ENCODE measurements at places on chromosomes 2 and 18. TPM values are rescaled to one million over a fixed set of nuclear protein-coding genes. Genes with fewer than 3 reads are reported as not detected.
A peak's percentile ranks its signal among the peaks of the same experiment; 100 is the strongest.

The ABHD3 gene
- 56.1 TPM for total RNA-seq

DNA sequence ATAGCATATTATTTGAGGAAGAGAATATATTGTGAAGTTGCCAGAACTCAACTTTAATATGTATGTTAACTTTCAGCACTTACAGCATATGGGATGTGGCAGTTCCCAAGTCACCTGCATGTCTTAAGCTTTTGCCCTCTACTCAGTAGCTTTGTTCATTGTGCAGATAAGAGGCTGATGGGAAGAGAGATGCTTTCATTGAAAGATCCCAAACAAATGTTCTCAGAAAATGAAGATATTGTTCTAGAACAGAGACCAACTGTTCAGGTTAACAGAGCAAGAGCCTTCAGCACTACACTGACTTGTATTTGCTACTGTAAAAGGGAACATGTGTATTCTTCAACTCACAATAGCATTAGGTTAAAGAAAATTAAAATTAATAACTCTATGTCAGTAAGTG lies 28.1 kb downstream of the GAREM1 start:
- DNase-seq, result no peak

The LRATD1 gene
- total RNA-seq, result not detected

The SH2D6 gene
- total RNA-seq, result 1.0 TPM

- no peak for DNase-seq
Measured at GRCh38 chr18:13313006-13313686, 94.6 kb downstream of the LDLRAD4 start.

DNA sequence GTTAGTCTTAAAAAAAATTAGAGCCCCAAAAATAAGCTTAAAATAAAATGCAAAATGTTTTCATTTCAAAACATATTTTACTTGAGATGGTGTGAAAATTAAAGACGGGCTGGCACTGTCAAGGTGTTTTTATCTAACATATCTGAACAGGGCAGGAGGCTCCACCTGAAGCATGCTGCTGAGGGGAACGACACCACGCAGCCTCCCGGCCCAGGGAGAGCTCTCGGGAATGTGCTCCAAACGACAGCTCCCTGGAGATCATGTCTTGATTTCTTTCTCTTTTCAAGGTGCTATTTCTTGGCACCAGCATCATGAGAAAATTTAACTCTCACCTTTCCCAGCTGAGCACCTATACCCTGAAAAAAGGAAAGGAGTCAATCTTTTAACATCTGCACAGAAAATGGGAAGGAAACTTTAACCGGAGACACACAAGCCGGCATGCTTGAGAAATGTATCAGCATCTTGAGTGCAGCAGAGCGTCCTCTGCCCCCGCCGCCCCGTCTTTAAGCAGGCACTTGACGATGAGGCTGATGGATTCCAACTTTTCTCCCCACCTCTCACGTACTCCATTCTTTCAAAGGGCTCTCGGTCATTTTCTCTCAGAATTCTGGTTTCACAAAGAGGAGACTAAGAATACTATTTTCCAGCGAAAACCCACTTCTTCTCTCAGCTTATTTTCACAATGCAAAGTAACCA lies 56.6 kb downstream of the EIPR1 start:
- DNase-seq, result no peak

The FBXO48 gene
- total RNA-seq, result 0.43 TPM

DNA sequence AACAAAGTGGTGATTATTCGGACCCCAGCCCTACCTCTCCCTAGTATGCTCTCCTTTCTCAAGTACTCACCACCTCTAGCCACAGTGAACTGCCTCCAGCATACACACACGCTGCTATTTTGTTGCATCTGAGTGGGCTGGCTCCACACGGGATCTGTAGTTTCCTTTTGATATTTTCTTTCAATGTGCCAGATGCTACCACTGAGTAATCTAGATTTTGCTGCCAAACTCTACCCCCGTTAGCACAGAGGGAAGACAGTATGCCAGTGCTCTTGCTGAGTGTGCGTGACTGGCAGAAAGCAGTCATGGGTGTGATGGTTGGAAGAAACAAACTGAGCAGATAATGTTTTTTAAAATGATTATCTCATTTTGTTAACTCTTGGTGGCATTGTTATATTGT lies 11.6 kb downstream of the CFLAR start:
- DNase-seq, result peak; percentile 71

DNA sequence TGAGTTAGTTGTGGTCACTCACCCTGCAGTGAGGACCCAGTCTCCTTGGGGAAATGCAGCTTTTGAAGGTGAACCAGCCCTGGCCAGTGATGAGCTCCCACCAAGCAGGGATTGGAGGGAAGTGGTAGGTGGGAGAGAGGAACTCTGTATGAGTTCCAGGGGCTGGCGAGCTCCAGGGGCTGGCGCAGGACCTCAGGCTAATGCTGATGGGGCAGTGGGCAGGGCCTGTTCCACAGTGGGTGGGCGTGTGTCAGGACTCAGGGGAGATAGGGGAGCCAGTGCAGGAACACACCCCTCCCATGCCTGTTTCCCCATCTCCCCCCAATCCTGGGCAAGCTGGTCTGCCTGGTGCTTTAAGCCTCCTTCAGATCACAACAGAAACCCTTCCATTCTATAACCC lies 208.4 kb downstream of the DYSF start:
- no peak for DNase-seq

DNA sequence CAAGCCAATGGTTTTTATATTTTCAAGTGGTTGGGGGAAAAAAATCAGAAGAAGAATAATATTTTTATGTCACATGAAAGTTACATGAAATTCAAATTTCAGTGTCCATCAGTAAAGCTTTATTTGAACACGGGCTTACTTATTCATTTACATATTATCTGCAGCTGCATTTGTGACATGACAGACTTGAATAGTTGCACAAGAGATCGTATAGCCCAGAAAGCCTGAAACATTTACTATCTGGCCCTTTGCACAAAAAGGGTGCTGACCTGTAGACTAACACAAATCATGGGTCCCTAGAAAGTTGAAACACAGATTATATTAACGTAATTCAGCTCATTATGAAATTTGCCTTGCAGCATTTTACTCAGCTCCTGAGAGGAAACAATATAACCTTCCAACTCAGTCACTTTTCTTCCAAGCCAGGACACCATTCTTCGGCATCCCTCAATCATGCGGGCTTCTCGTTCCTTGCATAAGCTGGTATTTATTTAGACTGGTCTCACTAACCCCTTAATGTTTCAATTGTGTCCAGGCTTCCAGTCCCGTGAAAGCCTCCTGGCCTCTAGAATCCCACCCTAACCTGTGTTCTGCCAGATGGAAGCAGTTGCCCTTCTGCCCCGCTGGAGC lies 402.7 kb downstream of the SETBP1 start:
- no peak for DNase-seq

DNA sequence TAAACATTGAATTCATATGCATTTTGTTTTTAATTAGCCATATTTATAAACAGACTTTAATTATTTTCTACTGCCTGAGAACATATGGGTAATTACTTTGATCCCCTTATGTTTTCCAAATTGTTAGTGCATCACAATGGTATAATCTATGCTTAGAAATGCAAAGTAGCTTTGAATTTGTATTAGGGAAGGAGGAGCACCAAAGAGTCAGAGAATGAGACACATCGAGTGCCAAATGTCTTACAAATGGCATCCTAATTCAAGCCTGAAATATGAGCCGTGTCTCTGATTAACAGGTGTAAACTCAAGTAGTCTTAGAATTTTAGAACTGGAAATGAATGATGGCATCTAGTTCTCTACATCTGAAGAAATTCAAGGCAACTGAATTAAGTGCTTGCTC lies 8.7 kb upstream of the HNMT start:
- no peak for DNase-seq

DNA sequence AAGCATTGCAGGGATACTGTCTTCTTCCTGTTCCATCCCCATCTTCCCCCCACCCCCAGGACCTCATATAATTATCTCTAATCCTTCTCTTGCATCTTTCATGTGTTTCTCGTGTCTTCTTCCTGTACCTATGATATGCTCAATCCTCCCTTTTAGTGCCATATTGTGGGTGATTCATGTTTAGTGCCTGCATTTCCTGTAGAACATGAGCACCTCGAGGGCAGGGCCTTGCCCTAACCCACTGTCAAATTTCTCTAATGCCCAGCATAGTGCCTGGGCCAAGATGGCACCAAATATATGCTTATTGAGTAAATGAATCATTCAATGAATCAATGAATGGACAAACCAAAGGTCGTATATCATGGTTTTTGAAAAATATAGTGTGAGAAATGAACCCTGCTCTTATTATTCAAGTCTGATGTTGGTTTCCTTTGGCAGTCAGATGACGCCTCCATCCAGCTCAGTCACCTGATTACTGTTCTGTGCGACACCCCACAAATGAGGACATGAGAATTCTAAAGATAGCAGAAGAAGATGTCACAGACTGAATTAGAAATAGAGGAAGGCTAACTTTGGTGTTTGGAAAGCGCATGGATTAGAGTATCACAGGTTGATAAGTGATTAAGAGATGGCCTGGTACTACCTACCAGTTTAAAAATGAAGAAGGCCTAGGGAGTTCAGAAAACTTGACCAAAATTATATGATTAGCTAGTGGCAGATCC lies 278.4 kb downstream of the PRKCE start:
- no peak for DNase-seq

The MPP4 gene
- total RNA-seq, result 6.8 TPM

GRCh38 chr2:188399159-188399558 lies 107.5 kb downstream of the GULP1 start:
- DNase-seq, result peak; percentile 44

- DNase-seq, result peak; percentile 47
Measured at GRCh38 chr2:23545396-23545795, 160.4 kb downstream of the KLHL29 start.

DNA sequence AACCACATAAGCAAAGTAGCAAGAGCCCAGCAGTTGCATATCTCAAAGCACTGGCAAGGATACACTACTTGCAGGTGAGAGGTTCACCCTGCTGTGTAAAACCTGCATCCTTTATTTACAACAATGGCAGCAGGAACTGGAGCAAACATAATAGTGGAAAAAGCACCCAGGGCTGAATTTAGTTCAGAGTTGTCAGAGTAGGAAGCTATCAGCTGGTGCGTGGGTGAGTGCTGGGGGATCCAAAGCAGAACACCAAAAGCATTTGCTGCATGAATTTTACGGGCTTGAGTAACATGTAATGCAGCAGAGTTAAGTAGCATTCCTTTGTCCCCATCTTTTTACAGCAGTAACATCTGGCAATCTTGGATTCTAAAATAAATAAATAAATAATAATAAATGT lies 73.5 kb upstream of the SRD5A2 start:
- no peak for DNase-seq

The M1AP gene
- not detected for total RNA-seq

The FAHD2A gene
- 55.3 TPM for total RNA-seq

DNA sequence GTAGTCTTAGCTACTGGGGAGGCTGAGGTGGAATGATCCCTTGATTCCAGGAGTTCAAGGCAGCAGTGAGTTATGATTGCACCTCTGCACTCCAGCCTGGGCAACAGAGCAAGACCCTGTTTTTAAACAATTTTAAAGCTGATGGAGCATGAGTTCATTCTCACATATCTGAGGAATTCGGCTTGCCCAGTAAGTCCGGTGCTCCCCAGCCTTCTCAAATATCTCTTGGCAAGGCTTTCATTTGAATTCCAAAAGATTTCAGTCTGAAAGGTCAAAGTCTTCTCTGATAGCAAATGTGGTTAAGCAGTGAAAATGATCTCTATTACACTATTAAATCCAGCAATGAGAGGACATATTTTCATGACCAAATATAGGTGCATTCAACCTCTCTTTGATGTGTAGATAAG lies 27.9 kb downstream of the PIEZO2 start:
- DNase-seq, result peak; percentile 22

- DNase-seq, result no peak
Measured at GRCh38 chr2:154338352-154338967, 360.0 kb upstream of the KCNJ3 start.

The ALMS1 gene
- 19.3 TPM for total RNA-seq

The POTEE gene
- total RNA-seq, result not detected

Measured in A172 (cell line).